ENCODE measurements at places on chromosomes 2 and 18. TPM values are rescaled to one million over a fixed set of nuclear protein-coding genes. Genes with fewer than 3 reads are reported as not detected.

PTPRN gene
- 1.1 TPM for total RNA-seq

AKAIN1 gene
- total RNA-seq = not detected

LRATD1 gene
- 0.57 TPM for total RNA-seq

SCG2 gene
- 18.0 TPM for total RNA-seq

REEP1 gene
- 2.5 TPM for total RNA-seq

CABYR gene
- total RNA-seq = 12.0 TPM

SLC14A1 gene
- total RNA-seq = 4.6 TPM

SRD5A2 gene
- not detected for total RNA-seq

CIB4 gene
- total RNA-seq = not detected

ABCB11 gene
- total RNA-seq = 0.02 TPM

TXNDC2 gene
- total RNA-seq = 1.6 TPM
